ENCODE measurements at places on chromosomes 4 and X. TPM values are rescaled to one million over a fixed set of nuclear protein-coding genes. Genes with fewer than 3 reads are reported as not detected.

Gene ACSL1
- total RNA-seq, result 8.2 TPM

Gene CPLX1
- 0.50 TPM for total RNA-seq

Gene FANCB
- 5.1 TPM for total RNA-seq

Gene NKAP
- 2.9 TPM for total RNA-seq

Gene SPINK2
- not detected for total RNA-seq

Gene TASL
- not detected for total RNA-seq

Gene HSFX3
- not detected for total RNA-seq

Gene CTBP1
- 183 TPM for total RNA-seq

Gene GNL3L
- total RNA-seq, result 38.5 TPM

Gene RNF212
- total RNA-seq, result 0.32 TPM

Data from bladder microvascular endothelial cell (primary cell).